ENCODE measurements at places on chromosomes 1 and 21. TPM values are rescaled to one million over a fixed set of nuclear protein-coding genes. Genes with fewer than 3 reads are reported as not detected.

Gene CYP4A11
- polyA plus RNA-seq, result 61.9 TPM

Gene SSBP3
- 119 TPM for polyA plus RNA-seq

Gene TMEM269
- 1.1 TPM for polyA plus RNA-seq

Gene TMPRSS15
- 0.30 TPM for polyA plus RNA-seq

Gene COX20
- 129 TPM for polyA plus RNA-seq

- DNase-seq, result no peak
Measured at GRCh38 chr1:233935297-233935868, 30.9 kb downstream of the SLC35F3 start.

DNA sequence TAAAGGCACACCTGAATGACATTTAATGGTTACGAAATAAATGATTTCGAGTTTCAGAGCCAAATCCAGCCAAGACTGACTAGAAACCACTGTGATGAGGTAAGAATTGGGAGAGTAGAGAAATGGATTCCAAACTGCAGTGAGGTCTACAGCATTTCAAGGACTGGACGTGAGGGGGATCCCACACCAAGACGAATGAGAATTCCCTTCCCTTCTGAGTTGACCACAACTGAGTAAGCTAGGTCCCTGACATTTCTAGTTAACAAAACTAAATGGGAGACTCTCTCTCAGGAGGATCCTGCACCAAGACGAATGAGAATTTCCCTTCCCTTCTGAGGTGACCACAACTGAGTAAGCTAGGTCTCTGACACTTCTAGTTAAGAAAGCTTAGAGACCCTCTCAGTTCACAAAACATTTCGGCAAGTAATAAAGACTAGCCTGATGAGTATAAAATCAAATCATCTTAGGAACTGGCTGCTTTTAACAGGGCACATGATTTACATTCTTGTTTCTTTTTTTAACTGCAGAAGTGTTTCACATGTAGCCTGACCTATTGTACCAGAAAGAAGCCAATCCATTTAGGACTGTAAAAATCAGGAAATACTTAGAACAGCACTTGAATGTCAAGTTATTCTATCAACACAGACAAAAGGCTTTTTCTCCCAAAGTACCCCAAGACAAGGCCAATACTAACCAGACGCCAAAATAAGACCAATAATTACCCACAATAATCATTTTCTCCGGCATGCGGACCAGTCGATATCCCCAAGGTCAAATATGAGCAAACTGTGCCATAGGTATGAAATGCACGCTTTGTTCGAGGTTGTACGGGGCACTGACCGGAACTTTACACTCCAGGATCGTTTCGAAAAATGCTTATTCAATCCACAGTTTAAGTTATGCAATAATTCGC lies 1.4 kb upstream of the SPATA1 start:
- peak; percentile 7 for DNase-seq

DNA sequence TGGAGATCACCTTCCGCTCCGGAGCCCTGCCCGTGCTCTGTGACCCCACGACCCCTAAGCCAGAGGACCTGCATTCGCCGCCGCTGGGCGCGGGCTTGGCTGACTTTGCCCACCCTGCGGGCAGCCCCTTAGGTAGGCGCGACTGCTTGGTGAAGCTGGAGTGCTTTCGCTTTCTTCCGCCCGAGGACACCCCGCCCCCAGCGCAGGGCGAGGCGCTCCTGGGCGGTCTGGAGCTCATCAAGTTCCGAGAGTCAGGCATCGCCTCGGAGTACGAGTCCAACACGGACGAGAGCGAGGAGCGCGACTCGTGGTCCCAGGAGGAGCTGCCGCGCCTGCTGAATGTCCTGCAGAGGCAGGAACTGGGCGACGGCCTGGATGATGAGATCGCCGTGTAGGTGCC lies 9.6 kb downstream of the SPATA46 start:
- no peak for DNase-seq

GRCh38 chr1:15657021-15657420 lies 27.1 kb upstream of the PLEKHM2 start:
- no peak for DNase-seq

DNA sequence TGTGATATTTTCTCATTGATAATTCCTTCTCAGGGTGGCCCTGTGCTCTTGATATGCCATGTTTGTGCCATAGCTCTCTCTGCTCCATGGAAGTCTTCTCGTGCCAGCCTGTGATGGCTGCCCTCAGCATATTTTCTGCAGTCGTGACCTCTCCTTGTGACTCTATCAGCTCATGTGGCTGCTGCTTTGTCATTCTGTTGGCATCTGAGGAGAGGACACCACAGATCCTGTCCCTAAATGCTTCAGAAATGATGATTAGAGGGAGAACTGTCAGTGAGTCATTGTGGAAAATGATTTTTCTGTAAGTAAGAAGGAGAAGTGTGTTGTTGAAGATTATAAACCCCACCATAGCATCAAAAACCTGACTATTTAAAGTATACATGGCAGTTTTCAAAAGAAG lies 286.0 kb downstream of the ADGRL2 start:
- no peak for DNase-seq
